ENCODE measurements at places on chromosomes 3 and 15.

- DNase-seq = peak; percentile 47
Observed at GRCh38 chr3:184289426-184289938, 9.6 kb upstream of the PSMD2 start.

GRCh38 chr3:17741621-17742101, 770 bp downstream of the TBC1D5 start:
- DNase-seq = peak; percentile 88

- no peak for DNase-seq
Observed at GRCh38 chr3:18830087-18830486, 318.2 kb upstream of the KCNH8 start.

DNA sequence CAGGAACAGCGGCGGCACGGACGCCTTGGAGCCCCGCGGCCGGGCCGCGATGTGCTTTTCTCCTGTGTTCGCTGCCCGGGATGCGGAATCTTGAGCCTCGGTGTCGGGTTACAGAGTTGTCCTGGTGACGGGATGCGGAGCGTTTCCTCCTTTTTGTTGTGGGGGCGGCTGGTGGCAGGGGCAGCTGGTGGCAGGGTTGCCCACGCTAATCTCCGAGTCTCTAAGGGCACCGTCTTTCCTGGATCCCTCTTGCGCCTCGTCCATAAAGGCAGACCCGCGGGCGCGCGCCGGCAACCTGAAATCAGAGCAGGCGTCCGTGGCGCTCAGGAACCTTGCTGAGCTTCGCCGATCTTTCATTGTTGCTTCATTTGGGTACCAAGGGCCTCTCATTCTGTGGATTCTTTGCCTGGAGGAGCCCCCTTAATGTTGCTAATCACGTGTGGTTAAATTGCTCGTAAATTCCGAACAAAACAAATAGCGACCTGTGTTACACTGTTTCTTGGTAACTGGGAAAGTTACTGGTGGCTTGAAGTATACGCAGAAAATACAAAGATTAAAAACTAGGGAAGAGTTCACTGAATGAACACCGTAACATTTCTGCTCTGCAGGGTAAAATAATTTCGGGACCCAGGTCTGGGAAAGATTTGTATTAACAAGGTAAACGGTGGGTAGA, 844 bp upstream of the PFN2 start:
- DNase-seq = peak; percentile 84

Data from RPMI7951 (cell line).